ENCODE measurements at places on chromosomes 13 and 19.

- DNase-seq: no peak
These were observed 74.3 kb downstream of the SLC25A15 start for GRCh38 chr13:40863723-40864122.

- DNase-seq: no peak
These were observed 63.0 kb downstream of the ITGBL1 start for GRCh38 chr13:101515504-101515903.

DNA sequence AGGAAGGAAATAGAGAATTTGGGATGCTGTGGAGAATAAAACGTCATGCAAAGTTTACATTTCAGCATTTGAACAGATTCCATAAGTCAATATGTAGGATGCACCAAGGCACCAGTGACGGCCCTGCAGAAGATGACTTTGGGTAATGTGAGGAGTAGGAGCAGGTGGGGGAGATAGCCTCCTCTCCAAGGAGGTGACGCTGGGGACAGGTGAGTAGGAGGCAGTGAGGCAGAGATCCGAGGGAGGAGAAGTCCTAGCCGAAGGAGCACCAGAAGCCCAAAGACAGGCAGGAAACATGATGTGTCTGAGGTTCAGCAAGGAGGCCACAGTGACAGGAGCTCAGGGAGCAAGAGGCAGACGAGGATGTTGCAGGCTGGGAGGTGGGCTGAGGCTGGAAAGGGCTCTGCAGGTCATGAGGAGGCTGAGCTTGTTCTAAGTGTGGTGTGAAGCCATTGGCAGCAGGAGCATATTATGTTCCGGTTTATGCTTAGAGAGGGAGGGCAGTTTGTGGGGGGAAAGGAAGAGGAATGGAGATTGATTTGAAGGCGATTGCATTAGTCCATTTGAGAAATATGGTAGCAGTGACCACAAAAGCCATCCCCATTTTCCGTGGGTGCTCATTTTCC is 55.7 kb upstream of the C1QTNF9 start:
- no peak for DNase-seq

- DNase-seq: no peak
These were observed 1.5 kb downstream of the KCNN4 start for GRCh38 chr19:43779147-43779819.

DNA sequence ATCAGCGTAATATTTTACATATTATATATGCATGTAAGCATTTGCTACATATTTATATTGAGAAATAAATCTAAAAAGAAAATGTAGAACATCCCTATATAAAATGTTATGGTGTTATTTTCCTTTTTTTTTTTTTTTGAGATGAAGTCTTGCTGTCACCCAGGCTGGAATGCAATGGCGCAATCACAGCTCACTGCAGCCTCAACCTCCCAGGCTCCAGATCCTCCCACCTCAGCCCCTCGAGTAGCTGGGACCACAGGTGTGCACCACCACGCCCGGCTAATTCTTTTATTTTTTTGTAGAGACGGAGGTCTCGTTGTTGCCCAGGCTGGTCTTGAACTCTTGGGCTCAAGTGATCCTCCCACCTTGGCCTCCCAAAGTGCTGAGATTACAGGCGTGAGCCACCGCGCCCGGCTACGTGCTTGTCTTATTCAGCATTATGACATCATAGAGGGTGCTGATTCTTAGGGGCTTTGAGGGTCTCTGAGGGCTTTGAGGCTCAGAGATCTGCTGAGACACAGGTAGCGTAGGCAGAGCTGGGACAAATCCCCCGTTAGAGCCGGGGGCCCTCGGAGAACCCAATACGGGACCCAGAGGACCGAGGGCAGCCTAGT is 101.9 kb downstream of the GADD45B start:
- DNase-seq: no peak

DNA sequence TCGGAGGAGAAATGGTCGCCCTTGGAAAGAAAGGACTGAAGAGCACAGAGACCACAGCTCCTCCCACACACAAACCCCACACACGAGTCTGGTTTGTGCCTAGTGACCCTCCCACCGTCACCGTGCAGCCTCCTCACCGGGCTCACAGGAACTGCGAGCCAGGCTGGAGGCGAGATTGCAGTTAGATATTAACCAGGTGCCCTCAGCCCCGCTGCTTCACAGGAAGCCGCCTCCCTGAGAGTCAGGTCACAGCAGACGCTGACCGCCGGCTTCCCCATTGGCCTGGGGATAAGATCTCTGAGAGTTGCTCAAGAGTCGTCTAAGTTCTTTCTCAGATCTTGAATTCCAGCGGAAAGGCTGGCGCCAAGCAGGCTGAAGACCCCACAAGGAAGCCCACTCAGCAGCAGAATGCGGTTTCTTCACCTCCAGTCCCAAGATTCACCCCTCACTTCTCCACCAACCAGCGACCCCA is 870 bp downstream of the ZNF44 start:
- peak; percentile 65 for DNase-seq

- DNase-seq: no peak
These were observed 72.2 kb downstream of the SERTM1 start for GRCh38 chr13:36746051-36746450.

Measured in activated T-cell treated with anti-CD3 and anti-CD28 coated beads, Interleukin-2, amount 50 U/mL, for 72 hours (primary cell).